ENCODE measurements at places on chromosomes 6 and 20.

DNA sequence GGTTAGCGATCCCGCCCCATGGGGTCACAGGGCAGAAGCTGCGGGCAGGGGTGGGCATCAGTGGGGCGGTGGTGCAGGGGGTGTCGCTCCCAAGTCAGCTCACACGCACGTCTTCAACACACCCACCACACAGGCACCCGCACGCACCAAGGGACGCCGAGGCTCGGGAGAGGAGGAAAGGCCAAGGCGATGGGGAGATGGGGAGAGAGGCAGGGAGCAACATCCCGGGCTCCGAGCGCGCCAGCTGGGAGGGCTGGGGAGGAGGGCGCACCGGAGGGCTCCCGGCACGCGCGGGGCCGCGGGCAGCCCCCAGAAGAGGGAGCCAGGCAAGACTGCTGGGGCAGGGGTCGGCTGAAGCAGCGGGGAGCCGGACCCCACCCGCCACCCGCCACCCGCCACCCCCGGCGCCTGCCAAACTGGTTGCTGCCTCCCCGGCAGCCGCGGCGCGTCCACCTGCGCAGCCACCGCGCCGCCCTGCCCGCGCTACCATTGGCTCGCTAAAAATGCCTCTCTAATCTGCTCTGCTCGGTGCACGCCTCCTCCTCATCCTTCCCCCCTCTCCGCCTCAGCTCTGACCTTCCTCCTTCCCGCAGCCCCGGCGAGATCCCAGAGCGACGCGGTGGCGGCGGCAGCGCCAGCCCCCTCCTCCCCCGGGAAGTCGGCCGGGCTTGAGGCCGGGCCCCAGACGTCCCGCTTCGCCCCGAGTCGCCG lies at the start of gene PACSIN1:
PACSIN1 (plus strand) TSS at position 546 of the 711 bp plus-strand sequence. CDS start 60,230 bp downstream, outside the sequence.
- no peak for DNase-seq

DNA sequence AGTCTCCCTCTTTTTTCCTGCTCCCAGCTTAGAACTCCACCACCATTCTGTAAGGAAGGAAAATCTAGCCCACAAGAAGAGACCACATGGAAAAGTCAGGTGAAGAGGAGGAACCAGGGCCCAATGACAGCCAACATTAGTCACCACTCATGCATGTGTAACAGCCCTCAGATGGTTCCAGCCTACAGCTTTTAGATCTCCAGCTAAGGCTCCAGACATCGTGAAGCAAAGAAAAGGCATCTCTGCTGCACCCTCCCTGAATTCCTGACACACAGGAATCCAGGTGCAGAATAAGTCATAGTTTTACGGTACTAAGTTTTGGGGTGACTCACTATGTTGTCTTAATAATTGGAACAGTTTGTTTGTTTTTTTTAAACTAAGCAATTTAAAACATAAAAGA lies 25.5 kb downstream of the DCDC2 start:
- no peak for DNase-seq

GRCh38 chr6:24195836-24196597 lies 70.0 kb downstream of the NRSN1 start:
- no peak for DNase-seq

GRCh38 chr6:24493945-24494820 lies 586 bp upstream of the ALDH5A1 start:
- no peak for DNase-seq

DNA sequence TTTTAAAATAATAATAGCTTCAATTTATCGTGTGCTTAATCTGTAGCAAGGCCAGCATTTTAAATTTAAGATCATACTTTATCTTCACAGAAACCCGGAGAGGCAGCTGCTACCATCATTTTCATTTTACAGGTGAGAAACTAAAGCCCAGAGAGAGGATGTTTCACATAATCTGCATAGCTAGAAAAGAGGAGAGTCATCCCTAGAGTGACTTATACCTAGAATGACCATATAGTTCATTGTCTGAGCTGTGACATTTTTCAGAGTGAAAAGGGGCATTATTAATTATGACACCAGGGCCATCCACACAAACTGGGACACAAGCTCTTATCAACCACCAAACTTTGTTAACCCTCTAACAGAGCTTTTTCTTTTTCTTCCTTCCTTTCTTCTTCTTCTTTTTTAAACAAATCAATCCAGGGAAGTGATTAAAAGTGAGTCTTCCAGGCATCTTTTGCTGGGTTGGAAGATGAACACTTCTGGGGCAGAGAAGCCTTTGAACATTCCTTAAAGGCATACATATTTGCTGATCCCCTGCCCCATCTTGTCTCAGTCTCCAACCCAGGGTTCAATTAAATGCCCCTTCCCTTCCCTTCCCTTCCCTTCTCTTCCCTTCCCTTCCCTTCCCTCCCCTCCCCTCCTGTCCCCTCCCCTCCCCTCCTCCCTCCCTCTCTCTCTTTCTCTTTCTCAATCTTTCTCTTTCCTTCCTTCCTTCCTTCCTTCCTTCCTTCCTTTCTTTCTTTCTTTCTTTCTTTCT lies 272.5 kb upstream of the JAG1 start:
- DNase-seq: no peak

DNA sequence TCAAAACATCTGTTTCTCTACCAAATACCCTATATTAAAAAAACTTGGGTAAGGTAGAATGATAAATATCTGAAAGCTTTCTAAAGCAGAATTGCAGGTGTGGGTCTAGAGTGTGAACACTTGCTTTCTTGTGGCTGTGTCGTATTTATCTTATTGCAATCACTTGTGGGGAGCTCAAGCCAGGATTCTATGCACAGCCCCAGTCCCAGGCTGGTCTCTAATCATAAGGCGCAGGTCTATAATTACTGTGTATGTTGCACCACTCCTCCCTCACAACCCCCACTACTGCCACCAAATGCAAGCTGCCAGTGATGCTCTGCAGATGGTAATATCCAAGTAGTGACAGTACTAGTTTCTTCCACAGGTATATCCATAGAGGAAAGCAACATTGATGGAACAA lies 2.2 kb upstream of the E2F3 start:
- DNase-seq: no peak

DNA sequence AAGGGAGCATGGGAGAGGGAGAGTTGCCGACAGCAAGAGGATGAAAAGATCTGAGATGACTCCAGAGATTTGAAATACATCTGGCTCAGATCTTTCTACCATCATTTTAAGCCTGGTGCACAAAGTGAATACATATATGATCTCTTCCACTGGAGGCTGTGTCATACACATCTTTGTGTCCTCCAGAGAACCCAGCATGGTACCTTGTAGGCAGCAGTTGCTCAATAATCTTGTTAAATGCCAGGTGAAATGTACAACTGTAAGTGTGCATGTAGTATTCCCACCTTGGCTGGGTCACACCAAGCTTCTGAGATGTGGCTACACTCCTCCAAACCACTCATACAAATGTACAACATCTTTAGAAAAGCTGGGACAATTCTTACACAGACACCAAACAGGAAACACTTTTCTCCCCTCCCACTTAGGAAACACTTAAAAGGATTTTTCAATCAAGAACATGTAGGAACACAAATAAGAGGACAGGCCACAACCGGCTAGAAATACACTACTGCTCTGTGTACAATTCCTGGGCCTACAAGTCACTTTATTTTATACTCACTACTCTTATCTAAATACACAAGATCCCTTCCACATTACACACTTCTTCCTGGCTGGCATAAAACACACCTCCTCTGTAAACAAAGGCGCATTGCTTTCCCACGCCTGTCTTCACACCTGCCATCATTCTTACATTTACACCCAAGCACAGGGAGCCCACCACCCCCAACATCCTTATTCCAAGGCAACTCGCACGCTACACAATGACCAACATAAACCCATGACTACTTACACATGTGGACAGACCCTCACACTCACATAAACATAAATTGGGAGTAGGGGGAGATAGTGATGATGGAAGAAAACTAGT lies 3.8 kb upstream of the IER3 start:
- no peak for DNase-seq

DNA sequence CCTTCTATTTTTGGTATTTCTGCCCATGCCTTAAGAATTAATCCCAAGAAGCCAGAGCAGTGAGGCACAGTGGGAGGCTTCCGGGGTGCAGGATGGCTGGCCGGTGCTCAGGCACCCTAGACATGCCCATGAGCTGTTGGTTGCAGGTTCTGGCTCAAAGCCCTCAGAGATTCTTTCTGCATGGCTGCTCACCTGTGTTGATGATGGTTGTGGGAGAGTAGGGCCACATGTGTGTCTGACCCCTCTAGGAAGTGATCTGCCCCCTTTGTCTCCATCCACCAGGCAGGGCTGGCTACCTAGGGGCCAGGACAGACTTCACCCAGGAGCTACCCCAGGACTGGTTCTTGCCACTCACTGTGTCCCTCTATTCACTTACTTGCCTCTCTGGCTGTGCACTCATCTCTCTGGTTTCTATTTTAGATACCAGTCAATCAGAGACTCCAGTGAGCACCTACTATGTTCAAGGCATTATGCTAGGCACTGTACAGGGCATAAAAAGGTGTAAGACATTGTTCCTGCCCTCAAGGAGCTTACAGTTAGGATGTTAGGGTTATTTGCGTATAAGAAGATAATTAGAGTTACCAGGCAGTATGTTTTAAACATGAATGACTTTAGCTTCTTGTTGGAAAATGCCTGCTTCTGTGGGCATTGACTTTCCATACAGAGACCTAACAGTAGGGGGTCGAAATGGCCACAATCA lies 16.8 kb downstream of the CD83 start:
- no peak for DNase-seq

- DNase-seq: no peak
These were observed 44.4 kb downstream of the RSPO3 start for GRCh38 chr6:127162836-127163235.

GRCh38 chr20:23873370-23874015 lies 6.1 kb downstream of the CST5 start:
- no peak for DNase-seq

- no peak for DNase-seq
These were observed 1.8 kb downstream of the RIPOR2 start for GRCh38 chr6:24933868-24934401.

DNA sequence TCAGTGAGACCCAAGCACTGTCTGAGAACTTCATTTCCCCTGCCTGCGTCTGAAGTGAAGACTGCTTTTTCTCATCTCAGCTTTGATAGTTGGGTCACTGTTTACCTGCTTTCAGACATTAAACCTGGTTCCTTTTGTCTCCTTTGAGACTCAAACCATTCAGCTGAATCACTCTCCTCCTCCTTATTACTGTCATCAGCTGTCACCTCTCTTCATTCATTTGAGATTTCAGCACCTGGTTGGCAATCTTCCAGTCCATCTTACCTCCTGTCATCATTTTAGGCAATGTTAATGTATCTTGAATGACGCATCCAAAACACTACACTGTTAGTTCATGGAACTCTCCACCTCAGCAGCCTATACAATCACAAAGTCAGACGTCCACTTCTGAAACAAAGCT lies 34.3 kb upstream of the SOX4 start:
- no peak for DNase-seq

GRCh38 chr6:170291271-170292110 lies 613 bp upstream of the DLL1 start:
- DNase-seq: no peak

DNA sequence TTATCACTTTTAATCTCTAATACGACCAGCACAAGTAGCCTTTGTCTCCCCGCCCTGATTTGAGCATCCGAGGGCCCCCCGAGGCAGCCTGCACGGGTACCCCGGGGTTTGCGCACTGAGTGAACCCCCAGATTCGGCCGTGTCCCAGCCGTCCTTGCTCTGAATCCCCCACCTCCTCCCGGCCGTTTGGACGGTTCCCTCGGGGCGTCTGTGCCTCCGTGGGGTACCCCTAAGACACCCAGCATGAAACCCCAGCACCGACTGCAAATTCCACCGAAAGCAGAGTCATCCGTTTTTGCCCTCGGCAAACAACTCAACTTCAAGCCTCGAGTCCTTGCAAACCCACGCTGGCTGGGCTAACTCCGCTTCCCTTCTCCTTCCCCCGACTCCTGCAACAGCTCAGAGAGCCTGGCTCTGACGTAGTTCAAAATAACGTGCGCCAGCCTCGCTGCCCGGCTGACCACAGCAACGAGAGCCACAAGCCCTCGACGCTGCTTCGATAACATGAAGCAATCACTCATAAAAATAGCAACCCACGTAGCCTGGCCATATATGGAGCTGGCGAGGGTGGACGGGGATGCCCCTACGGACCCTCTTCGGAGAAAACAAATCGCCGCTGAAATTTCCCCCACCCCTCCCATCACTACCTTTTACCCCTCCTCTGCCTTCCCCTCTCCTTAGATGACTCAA lies 764 bp upstream of the SNAP25 start:
- no peak for DNase-seq
